ENCODE measurements at places on chromosomes 6 and 20.

DNA sequence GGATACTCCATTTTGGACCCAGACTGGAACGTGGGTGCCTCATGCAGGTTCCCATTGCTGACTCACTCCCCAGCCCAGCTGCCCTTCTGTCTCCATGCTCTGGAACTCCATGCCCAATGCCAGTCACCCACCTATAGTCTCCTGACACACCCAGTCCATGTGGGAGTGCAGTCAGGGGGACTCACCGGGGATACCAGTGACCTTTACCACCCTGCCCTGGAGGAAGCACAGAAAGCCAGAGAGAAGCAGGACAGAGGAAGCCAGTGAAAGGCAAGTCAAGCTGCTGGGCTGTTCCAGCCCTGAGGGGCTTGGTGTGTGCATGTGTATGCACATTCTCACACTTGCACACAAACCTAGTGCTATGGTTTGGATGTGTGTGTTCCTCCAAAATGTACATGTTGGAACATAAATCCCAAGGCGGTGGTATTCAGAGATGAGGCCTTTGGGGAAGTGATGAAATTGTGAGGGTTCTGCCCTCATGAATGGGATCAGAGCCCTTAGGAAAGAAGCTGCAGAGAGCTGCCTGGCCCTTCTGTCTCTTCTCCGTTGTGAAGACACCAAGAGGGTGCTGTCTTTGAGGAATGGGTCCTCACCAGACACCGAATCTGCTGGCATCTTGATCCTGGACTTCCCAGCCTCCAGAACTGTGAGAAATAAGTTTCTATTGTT is 121.4 kb upstream of the MAFB start:
- H3K36me3 ChIP-seq, result no peaks in the 10 kb centered on the region
- H3K27ac ChIP-seq, result no peak overlapping the region
- no peak for DNase-seq
- peaks cover 5% of the 10 kb centered on the region for H3K27me3 ChIP-seq

GRCh38 chr6:105967917-105968602 is 118.1 kb upstream of the PRDM1 start:
- H3K4me1 ChIP-seq, result no peaks in the 10 kb centered on the region
- peaks cover 12% of the 10 kb centered on the region for H3K36me3 ChIP-seq
- peaks cover 7% of the 10 kb centered on the region for H3K27me3 ChIP-seq
- H3K4me3 ChIP-seq, result no peak overlapping the region
- H3K27ac ChIP-seq, result no peak overlapping the region
- DNase-seq, result no peak

DNA sequence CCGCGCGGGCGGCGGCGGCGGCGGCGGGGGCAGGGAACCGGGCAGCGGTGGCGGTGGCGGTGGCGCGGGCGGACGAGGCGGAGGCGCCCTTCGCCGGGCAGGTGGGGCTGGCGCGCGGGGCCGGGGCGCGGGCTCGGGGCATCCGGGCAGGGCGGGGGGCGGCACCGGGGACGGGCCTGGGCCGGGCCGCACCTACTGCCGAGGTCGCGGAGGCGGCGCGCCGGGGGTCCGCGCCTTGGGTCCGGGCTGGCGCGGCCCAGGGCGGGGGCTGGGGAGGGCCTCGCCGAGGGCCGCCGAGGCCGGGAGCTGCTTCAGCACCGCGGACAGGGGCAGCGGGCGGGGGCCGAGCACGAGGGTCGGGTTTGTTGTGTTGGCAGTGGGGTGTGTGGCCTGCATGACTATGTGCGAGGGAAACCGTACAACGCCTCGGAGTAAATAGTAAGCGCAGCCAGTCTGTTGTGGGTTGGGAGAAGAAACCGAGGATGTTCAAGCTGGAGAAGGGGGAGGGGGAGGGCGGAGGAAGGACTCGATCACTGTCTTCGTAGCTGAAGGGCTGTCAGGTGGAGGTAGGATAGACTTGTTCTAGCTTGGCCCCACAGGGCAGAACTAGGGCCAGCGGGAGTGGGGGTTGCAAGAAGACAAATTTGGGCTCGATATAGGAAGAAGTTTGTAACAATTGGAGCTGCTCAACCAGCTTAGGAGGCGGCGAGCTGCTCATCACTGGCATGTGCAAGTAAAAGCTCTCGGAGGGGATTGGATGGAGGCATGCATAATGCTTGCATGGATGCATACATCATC is 593 bp downstream of the MMP24 start:
- peak; percentile 65 for DNase-seq
- peaks cover 7% of the 10 kb centered on the region for H3K4me1 ChIP-seq
- H3K4me3 ChIP-seq, result peak overlapping the region; percentile 55
- H3K36me3 ChIP-seq, result peaks cover 13% of the 10 kb centered on the region
- peaks cover 27% of the 10 kb centered on the region for H3K27me3 ChIP-seq

DNA sequence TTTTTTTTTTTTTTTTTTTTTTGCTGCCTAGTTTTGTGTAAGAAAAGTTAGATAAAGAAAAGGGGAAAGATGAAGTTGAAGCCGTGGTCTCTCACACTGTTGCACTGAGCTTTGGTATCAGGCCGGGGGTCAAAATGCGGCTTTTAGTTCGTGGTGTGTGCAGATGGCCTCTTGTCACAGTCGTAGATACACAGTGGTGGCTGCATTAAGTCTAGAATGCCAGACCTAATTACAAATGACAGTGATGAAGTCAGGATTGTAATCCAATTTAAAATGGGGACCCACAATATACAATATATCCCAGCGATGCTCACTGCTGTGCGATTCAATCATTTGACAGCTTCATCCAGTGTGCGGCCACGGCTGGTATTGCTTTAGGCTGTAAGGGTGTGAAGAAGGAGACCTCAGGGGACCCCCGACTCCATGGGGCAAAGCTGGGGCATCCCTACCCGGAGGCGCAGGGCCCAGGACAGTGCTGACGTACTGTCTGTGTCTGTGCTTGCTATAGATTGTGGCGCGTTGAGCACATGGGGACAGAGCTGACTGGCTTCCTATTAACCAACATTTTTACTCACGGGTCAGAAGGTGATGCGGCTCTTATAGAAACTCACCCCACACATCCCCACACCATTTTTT is 210.0 kb upstream of the SOX4 start:
- H3K4me1 ChIP-seq, result no peaks in the 10 kb centered on the region
- no peaks in the 10 kb centered on the region for H3K36me3 ChIP-seq
- no peak for DNase-seq
- no peak overlapping the region for H3K27ac ChIP-seq

DNA sequence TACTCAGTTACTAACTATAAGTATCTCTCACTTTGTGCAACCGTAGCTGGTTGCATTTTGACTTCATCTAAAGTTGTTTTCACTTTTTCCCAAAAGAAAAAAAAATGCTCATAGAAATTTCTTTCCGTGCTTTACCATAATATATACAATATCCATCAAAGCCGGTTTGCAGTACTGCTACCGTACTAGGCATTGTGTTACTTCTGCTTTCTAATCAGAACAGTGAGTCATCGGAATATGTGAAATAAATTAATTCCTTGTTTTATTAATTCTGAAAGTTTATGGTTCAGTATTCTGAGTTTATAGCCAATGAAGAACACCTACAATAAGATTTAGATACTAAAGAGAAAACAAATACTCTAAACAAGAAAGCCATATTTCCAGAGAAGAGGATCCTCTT is 72.5 kb downstream of the TNFRSF21 start:
- no peaks in the 10 kb centered on the region for H3K27me3 ChIP-seq
- H3K4me1 ChIP-seq, result peaks cover 3% of the 10 kb centered on the region
- H3K36me3 ChIP-seq, result no peaks in the 10 kb centered on the region
- DNase-seq, result no peak
- no peak overlapping the region for H3K27ac ChIP-seq

- H3K4me3 ChIP-seq, result no peak overlapping the region
- H3K4me1 ChIP-seq, result peaks cover 71% of the 10 kb centered on the region
- peaks cover 38% of the 10 kb centered on the region for H3K36me3 ChIP-seq
- peak overlapping the region; percentile 64 for H3K27ac ChIP-seq
- no peaks in the 10 kb centered on the region for H3K27me3 ChIP-seq
These were observed 2.0 kb downstream of the SMIM29 start for GRCh38 chr6:34246563-34247391.

- H3K27me3 ChIP-seq, result no peaks in the 10 kb centered on the region
- peak; percentile 23 for DNase-seq
- peak overlapping the region; percentile 83 for H3K4me3 ChIP-seq
- peaks cover 20% of the 10 kb centered on the region for H3K4me1 ChIP-seq
These were observed 477 bp upstream of the ITPA start for GRCh38 chr20:3208786-3209256.

- peak; percentile 83 for DNase-seq
- H3K4me3 ChIP-seq, result peak overlapping the region; percentile 66
- no peak overlapping the region for H3K27ac ChIP-seq
- peaks cover 4% of the 10 kb centered on the region for H3K36me3 ChIP-seq
- peaks cover 23% of the 10 kb centered on the region for H3K4me1 ChIP-seq
- peaks cover 53% of the 10 kb centered on the region for H3K27me3 ChIP-seq
These were observed 3.4 kb upstream of the BHLHE23 start for GRCh38 chr20:63009988-63010769.

DNA sequence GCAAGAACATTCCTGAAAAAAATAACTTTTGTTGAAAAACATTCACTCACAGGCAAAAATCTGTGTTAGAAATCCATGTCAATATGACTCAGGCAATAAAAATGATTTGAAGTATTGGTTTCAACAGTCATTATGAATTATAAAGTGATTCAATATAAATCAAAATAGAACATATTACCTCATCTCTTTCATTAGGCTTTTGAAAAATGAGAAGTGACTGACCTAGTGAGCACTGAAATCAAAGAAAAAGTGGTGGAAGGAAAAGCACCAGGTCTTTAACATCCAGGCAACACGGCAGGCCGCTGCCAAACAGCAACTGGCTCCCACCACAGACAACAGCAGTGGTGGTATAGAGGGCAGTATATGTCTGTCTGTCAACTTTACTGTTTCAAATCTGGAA is 68.9 kb downstream of the MAN1A1 start:
- no peak overlapping the region for H3K27ac ChIP-seq
- no peak overlapping the region for H3K4me3 ChIP-seq
- peaks cover 18% of the 10 kb centered on the region for H3K36me3 ChIP-seq
- DNase-seq, result no peak
- H3K4me1 ChIP-seq, result peaks cover 7% of the 10 kb centered on the region

DNA sequence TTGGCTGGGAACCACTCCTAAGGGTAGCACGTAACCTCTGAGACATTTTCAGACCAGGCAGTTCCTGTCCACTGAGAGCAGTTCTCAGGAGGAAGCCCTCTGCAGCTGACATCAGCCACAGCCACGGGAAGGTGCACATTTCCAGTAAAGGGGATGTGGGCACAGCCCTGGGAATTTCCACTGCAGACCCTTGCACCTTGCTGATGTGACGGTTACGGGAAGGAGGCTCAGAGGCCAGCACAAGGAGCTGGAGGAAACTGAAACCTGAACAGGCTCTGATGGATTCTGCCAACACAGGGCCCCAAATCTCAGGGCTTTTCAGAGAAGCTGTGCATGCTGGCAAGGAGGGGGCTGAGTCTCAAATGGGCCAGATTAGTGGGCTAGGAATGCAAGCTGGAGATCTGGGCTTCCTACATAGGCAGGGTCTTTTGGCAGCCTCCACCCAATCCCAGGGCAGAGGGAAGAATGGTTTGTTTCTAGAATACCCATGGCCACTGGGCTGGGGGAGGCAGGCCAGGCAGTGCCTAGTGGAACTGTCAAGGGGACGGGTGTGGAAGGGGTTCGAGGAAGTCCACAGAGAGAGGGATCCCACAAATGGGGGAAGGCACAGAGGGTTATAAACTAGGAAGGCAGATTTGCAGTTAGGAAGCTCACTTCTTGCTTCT is 14.2 kb downstream of the EBF4 start:
- no peak overlapping the region for H3K4me3 ChIP-seq
- no peaks in the 10 kb centered on the region for H3K36me3 ChIP-seq
- H3K27ac ChIP-seq, result no peak overlapping the region
- DNase-seq, result peak; percentile 50
- H3K27me3 ChIP-seq, result peaks cover 10% of the 10 kb centered on the region

- peak overlapping the region; percentile 2 for H3K4me3 ChIP-seq
- H3K27ac ChIP-seq, result no peak overlapping the region
These were observed 109.4 kb downstream of the ATXN1 start for GRCh38 chr6:16651871-16652270.

DNA sequence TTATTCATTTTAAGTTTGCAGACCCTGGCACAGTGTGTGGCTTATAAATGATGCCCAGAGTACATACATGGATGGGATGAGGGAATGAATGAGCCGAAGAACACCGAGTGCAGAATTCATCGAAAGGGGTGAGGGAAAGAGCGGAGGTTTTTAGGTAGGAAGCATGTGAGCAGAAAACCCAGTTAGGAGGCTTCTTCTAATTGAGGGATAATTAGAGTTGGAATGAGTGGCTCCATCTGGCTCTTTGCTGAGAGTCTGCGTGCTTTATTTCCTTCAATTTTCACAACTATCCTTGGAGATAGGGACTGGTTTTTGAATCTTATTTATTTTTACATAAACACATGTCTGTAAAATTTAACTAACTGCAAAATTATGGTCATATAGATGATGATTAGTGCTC is 150.7 kb downstream of the DOK5 start:
- no peaks in the 10 kb centered on the region for H3K36me3 ChIP-seq
- H3K4me1 ChIP-seq, result no peaks in the 10 kb centered on the region
- H3K27me3 ChIP-seq, result peaks cover 8% of the 10 kb centered on the region
- no peak for DNase-seq
- H3K4me3 ChIP-seq, result no peak overlapping the region

DNA sequence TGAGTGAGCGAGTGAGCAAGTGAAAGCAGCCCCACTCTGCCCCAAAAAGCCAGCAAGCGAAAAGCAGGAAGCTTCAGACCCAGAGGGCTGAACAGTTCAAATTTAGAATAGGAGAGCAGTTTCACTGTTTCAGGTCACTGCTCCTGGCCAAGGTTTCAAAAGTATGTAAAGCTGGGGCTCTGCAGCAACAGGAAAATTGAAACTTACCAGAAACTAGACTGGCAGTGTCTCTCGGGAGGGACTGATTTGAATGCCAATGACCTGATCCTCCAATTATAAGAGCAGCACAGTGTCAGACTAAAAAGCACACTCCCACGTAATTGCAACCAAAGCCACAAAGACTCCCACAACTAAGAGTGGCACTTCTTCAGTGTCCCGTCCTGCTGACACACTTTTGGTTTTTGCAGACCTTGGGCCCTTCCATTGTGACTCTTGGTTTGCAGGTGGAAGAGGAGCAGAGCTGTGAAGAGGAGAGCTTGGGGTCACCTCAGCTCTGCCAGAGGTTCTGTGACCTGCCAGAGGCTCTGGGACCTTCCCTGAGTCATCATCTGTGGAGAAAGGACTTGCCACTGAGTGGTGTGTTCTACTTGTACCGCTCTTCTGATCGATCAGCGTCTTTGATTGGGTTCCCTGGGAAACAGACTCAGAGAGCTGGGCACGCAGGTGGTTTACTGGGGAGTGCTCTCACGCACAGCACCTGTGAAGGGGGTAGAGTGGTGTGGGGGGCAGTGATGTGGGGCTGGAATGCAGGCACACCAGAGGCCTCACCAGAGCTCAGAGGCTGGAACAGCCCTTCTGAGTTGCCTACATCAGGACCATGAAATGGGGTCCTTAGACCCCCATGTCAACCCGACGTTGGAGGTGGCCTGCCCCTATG is 52.7 kb upstream of the PTGIS start:
- peaks cover 6% of the 10 kb centered on the region for H3K36me3 ChIP-seq
- H3K27me3 ChIP-seq, result peaks cover 13% of the 10 kb centered on the region
- H3K4me3 ChIP-seq, result no peak overlapping the region
